Right ventricle myocardium superior (tissue), 1 donor: ENCODE measurements at places on chromosomes 7 and 10. TPM values are rescaled to one million over a fixed set of nuclear protein-coding genes. Genes with fewer than 3 reads are reported as not detected.

Gene CARD11
- total RNA-seq: 0.22 TPM

Gene TRIM50
- 0.51 TPM for total RNA-seq

Gene AKR1C1
- 31.4 TPM for total RNA-seq

Gene SPDYE5
- not detected for total RNA-seq
